NCI-H69 (cell line): ENCODE measurements at places on chromosomes 4 and X.

- peak; percentile 66 for DNase-seq
These were observed 1165.8 kb upstream of the ADGRL3 start for GRCh38 chr4:60034361-60034760.

GRCh38 chr4:186755550-186756519 lies 32.2 kb upstream of the FAT1 start:
- peak; percentile 11 for DNase-seq

DNA sequence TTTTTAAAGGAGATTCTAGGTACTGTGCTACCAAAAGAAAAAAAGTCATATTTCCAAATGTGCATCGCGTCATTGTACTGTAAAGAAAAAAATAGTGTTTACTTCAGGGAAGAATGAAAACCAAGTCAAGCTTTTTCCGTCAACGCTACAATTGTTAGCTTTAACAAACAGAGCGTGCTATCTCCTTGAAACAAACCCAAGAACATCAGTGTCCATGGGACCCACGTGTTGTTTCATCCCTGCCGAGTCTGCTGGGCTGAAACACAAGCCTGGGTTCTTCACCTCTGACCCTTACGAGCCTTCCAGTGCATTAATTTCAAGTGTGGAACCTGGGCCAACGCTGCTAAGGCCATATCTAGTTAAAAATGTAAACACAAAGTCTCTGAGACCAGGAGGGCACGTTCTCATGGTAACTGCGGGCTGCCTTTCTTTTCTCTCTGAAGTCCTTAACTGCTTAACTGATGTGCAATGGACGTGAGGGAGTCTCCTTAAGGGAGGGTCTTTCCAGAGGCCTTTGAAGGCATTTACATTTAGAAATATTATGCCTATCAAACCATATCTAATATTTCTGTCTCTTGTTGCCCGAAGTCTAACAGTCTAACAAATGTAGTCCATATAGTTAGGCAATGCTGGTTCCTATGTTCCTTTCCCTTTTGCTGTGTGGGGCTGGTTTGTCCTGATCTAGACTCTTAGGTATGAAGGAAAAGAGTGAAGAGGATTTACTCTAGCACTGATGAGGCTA lies 36.3 kb downstream of the ING2 start:
- peak; percentile 26 for DNase-seq

GRCh38 chr4:76090241-76090691 lies 15.8 kb downstream of the ART3 start:
- no peak for DNase-seq

- peak; percentile 0 for DNase-seq
These were observed 10.7 kb downstream of the TENT5D start for GRCh38 chrX:80430826-80431504.

DNA sequence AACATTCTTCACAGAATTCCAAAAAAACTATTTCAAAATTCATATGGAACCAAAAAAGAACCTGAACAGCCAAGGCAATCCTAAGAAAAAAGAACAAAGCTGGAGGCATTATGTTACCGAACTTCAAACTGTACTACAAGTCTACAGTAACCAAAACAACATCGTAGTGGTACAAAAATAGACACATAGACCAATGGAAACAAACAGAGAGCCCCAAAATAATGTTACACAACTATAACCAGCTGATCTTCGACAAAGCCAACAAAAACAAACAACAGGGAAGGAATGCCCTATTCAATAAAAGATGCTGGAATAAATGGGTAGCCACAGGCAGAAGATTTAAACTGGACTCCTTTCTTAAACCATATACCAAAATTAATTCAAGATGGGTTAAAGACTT lies 1189.6 kb downstream of the PCDH18 start:
- DNase-seq = no peak
